Effector memory CD4-positive, alpha-beta T cell (primary cell): ENCODE measurements at places on chromosomes 5 and 9.

GRCh38 chr5:140295414-140295813 lies 7.5 kb downstream of the PFDN1 start:
- no peak for DNase-seq

DNA sequence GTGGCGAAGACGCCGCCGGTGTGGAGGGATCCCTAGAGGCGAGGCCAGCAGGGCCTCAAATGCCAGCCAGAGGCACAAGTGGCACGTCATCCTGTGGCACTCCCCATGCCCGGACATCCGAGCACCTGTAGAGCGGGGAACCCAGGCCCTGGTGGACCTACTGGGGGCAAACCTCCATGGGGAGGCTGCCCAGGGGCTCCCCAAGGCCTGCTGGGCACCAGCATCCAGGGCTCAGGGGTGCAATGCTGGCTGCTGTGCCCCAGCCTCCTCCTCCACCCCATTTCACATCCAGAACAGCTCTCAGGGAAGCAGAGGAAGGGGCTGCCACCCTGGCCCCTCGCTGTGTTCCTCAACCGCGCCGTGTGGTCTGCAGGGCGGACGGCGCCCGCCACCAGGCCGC lies 43.5 kb downstream of the HK3 start:
- no peak for DNase-seq

DNA sequence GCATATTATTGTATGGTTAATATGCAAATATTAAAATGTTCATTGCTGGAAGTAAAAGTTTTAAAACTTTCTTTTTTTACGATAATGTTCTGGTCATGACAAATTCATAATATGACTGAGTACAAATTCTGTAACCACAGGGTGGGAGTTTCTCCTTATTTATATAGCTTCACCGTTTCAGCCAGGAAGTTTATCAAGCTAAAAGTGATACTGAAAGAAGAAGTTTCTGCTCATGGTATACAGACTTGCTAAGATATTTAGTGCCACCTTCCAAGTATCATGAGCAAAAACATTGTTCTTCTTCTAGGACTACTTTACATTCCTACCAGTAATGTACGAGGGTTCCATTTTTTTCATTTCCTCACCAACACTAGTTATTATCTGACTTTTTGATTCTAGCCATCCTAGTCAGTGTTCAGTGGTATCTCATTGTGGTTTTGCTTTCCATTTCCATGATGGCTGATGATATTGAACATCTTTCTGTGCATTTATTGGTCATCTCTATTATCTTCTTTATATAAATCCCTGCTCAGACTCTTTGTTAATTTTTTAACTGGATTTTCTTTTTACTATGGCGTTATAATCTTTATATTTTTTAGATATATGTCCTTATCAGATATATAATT lies 94.2 kb upstream of the PRRC1 start:
- no peak for DNase-seq

DNA sequence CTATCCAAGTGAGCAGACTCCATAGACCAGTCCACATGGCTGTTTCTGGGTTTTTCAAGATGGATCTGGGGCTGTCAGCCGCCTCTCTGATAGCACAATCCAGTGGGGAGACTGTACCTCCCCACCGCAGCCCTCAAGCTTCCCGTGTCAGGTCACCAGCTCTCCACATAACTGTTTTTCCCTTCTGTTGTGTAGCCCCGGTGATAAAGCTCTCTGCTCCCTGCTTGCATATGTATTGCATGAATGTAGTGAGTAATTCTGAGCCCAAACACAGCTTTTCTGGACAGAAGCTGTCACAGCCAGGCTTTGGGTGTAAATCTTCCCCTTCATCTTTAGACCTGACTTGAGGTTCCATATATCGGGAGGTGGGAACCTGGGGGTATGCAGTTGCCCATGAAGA lies 23.1 kb upstream of the CFAP157 start:
- DNase-seq = no peak

DNA sequence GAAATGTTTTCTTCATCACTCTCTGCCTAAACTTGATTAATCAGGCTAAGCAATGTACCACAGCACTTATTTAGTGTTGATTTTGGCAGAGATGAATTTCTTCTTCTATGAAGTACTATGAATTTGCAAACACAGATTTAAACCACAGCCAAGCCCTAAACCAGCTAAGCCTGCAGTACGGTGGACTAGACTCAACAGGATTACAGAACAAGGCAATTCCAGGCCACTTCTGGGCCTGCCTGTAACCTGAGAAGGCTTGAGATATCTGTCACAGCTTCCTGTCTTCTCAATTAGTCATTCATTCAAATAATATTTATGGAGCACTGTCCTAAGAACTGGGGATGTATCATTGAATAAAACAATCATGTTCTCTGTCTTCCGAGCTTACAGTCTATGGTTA lies 32.4 kb upstream of the CAST start:
- DNase-seq = no peak

GRCh38 chr5:116654925-116655324 lies 80.3 kb upstream of the SEMA6A start:
- no peak for DNase-seq
